ENCODE measurements at places on chromosomes 1 and 21.

- no peak for DNase-seq
These were observed 36.7 kb upstream of the WASF2 start for GRCh38 chr1:27526569-27527222.

- DNase-seq: no peak
These were observed 417.1 kb downstream of the KIF26B start for GRCh38 chr1:245571815-245572294.

GRCh38 chr1:152565115-152565514, 1.5 kb downstream of the LCE3E start:
- no peak for DNase-seq

DNA sequence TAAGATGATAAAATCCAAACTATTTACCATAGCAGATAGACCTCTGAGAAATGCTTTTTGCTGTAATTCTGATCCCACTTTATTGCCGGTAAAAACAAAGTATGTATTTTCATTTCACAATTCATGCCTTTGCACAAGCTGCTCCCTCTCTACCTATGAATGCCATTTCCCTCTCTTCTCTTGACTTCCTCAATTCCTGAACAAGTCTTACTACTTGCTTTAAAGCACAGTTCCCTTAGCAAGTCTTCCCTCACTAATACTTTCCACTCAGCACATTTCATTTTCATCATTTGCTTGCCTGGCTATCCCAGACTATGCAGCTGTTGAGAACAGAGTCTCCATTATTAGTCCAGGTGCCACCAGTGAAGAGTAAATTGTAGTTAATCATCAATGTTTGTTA, 13.8 kb downstream of the GPATCH2 start:
- no peak for DNase-seq

DNA sequence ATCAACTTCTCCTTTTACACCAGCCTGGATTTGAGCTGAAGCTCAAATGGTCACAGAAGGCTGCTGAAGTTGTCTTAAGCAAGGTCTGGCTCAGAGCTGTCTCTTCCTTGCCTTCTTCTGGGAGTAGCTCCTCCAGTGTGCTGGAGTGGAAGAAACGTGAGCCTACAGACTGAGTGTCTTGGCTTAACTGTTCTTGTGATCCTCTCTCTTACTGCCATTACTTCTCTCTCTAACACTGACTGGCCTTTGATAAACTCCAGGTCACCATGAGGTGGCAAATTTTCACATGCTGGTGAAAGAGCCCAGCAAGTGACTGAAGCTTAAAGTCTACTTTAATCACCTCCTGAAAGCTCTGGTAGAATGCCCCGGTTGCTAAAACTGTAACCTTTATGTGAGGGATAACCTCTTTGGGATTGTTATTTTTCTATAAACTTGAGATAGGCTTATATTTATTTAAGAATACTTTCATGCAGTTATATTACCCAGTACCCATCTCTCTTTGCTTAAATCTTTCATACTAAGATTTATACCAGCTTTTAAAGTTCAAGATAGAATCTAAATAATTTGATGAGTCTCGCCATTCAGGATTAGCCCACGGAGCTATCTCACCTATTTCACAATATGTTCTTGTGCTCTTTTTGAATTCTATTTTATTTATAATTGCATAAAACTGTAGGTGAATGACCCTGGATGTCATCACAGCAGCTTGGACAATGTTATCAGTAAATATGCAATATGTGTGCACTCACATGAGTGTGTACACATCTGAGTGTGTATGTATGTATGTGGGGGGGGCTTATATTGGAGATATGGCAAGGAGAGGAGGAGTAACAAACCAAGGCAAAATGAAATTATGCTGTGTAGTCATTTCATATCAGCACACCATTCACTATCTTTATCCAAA, 924.0 kb downstream of the LTN1 start:
- no peak for DNase-seq

GRCh38 chr1:62187548-62187947, 7.1 kb upstream of the L1TD1 start:
- DNase-seq: no peak

DNA sequence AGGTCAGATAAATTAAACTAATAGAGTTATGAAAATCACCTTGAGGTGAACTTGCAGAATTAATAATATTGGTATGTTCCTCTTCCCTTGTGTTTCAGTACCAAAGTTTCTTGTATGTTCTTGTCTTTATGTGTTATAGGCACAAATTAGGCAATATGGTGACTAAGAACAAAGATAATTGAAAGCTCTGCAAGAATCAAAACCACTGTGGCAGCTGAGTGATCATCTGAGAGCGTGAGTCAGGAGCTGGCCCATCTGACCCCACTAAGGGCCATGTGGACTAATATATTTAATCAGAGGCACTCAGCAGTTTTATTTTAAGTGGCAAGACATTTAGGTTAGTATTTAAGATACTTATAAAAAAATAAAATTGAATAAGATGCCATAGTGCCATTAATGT, 12.8 kb upstream of the CASQ2 start:
- no peak for DNase-seq

- no peak for DNase-seq
These were observed 322.8 kb downstream of the TTLL7 start for GRCh38 chr1:83676106-83676505.

GRCh38 chr1:206794294-206794908, 22.1 kb upstream of the IL10 start:
- DNase-seq: no peak

GRCh38 chr1:150235294-150235851, 539 bp downstream of the ANP32E start:
- DNase-seq: peak; percentile 15

DNA sequence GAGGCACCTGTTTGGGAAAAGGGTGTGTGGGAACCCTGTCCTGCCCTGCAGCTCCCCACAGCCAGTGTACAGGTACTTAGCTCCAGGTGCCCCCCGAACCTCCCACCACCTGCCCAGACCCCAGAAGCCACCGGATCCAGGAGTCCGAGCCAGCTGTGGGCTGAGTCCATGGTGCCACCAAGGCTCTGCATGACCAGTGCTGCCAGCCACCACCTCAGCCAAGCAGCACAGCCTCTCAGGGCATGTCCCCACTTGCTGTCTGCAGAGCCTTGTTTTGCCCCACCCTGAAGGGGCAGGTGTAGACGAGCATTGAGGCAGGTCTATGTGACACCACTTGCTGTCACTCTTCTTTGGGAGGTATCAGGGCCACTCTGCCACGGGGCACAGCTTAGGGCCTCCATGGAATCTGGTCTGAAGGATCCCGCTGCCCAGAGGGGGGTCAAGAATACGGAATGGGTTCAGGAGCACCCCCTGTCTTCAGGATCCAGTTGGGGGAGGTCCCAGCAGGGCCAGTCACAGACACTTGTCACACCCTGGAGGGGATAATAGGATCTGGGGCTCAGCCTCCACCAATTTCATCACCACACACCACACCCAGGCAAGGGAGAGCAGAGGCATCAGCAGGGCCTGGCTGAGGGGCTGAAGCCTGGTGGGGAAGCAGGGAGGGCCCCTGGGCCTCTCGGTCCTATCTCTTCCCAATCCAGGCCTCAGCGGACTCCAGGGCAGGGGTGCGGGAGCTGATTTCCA, 27.7 kb downstream of the ARHGEF19 start:
- no peak for DNase-seq

GRCh38 chr1:54229281-54229891, 29.4 kb downstream of the MRPL37 start:
- no peak for DNase-seq

GRCh38 chr1:89023026-89023425, 360 bp upstream of the GBP3 start:
- DNase-seq: no peak

- no peak for DNase-seq
These were observed 17.8 kb downstream of the CAPZB start for GRCh38 chr1:19467199-19468187.

DNA sequence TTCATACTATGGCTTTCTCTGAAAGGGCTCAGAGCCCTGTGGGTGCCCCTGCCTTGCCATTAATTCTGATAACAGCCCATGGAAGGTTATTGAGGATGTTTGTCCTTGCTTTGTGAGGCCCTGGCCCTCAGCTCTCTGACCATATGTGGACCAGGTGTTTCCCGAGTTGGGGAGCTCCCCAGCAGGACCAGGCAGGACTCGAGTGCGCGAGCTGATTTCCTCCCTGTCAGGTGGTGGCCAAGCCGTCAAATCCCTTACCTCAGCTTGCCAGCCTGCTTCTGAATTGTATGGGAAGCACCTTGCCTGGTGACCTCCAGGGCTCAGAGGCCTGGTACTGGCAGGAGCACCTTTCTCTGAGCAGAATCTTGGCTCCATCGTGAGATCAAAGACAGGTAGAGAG, 17.9 kb upstream of the SDE2 start:
- DNase-seq: no peak

- DNase-seq: no peak
These were observed 28.5 kb upstream of the ECE1 start for GRCh38 chr1:21318714-21319159.

DNA sequence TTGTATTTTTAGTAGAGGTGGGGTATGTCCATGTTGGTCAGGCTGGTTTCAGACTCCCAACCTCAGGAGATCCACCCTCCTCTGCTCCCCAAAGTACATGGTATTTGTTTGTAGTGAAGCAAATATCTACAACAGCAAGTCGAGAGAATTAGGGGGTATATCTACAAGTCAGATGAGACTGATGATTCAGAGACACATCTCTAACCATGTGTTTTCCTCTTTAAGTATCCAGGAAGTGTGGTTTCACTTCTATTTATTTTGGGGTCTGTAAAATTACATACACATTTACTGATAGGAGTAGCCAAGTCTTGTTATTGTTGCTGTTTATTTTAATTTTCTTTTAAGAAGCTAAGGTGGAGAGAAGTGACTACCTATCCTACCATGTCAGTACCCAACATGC, 44.9 kb downstream of the SGIP1 start:
- no peak for DNase-seq

Measured in activated CD4-positive, alpha-beta T cell treated with anti-CD3 and anti-CD28 coated beads for 1 hour (primary cell).